ENCODE measurements at places on chromosomes 6 and 20.

DNA sequence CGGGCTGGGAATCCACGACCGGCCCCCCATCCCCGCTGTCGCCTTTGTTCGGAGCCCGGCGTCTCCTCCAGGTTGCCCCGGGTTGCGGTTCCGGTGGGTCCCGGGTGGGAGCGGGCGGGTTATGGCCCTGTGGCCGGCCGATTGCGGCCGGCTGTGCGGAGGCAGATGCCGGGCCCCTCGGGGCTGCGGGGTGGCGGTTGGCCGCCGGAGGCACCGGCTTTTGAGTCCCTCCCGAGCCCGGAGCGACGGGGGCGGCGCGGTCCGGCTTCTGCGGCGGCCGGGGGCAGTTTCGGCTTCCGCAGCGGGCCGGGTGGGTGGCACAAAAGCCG lies 431 bp downstream of the LOC128125822 start:
- DNase-seq: no peak

DNA sequence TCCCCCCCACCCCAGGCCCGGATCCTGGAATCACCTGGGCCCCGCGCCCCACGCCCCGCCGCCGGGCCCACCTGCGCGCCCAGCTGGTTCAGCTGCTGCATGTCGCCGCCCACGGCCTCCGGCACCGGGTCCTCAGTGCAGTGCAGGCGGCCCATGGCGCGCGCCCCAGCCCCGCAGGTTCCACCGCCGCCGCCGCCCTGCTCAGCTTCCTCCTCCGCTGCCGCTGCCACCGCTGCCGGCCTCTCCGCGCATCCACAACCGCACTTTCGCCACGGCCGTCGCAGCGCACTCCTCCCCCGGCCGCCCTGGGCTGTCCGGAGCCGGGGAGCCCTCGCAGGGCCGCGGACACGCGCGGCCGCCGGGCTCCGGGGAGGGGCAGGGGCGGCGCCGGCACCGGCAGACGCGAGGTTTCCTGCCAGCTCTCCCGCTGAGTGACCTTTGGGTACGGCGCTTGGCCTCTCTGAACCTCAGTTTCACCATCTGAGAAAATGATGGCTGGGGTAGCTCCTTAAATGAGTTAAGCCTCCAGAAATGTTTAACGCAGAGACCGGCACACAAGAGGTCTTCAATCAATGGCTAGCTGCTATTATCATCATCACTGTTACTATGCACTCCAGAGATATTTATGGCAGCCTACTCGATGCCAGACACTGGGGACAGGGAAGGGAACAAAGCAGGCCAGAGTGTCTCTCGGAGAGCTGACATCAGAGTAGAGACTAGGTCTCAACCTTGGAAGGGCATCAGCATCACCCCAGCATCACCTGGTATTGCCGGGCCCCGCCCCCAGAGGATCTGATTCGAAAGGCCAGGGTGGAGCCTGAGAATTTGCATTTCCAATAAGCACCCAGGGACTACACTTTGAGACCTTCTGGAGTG lies at the start of gene COMMD7:
TSS of gene COMMD7 (minus strand) at position 231 of the 876 bp plus-strand sequence. CDS start at position 155, 76 bp downstream.
- DNase-seq: peak; percentile 82

GRCh38 chr20:5056801-5057599 lies 55.7 kb upstream of the SLC23A2 start:
- DNase-seq: peak; percentile 90

- DNase-seq: peak; percentile 54
Observed at GRCh38 chr6:4441981-4442434, 306.6 kb upstream of the ECI2 start.

DNA sequence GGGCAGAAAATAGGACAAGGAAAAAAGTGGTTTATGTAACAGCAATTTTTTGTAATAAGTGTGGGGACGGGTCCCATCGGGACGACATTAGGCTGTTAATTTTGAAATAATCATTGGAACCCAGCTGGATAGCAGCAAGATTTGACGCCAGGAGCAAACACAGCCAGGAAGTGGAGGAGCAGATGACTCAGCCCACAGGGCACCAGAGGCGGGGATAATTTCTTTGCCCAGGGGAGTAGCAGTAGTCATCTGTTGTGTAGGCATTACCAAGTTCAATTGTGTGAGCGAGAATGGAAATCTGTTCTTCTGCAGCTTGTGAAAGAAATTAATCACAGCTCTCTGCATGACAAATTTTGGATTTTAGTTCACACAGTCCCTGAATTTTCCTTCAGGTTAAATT lies 22.6 kb upstream of the RIN2 start:
- DNase-seq: peak; percentile 91

- no peak for DNase-seq
Observed at GRCh38 chr6:65569505-65569904, 137.5 kb downstream of the EYS start.

GRCh38 chr6:15359335-15359862 lies 113.5 kb downstream of the JARID2 start:
- no peak for DNase-seq

DNA sequence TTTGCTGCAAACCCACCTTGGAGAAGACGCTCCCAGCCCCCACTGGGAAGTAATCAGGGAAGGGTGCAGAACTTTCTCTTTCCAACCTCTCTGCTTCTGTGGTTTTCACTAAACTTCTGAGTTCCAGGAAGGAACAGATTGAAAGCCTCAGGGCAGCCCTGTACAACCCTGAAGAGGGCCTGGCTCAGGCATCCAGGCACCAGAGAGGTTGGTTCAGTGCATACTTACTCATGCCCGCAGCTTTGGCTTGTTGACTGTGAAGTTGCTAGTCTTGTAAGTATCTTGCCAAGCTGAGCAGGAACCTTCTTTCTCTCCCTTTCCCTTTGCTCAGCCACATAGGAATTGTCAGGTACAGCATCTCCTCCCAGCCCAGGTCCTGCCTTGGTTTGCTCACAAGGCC lies 272.2 kb upstream of the FOXQ1 start:
- no peak for DNase-seq

DNA sequence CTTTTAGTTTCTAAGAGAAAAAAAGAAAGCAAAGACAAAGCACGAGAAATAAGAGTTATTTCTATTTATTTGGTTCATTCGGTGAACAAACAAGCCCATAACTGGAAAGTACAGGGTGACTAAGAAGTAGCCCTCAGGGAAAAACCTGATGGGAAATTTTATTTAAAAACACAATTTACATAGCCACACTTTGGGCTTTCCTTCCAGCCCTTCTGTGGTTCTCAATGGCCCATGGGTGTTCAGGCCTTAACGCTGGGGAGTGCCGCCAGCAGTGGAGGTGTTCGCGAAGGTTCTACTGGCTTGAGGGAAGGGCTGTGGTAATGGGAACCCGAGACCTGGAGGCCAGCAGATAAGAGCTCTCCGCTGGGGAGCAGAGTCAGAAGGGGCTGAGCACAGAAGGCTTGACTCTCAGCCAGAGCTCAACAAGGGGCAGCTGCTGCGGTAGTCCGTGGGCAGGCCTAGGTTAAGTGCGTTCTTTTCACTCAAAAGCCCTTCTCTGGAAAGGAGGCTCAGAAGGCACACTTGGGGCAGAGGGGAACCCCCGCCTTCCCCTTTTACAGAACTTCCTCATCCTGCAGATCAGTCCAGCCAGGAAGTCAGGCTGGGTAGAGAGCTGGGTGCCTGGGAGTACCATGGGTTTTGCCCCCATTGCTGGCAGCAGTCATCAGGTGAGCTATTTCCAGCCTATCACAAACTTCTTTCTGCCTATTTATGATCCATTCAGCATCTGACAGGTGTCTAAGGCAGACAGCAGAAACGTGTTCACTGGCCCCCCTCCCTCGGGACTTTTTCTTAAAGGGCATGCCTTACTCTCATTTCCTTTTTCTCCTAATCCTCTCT lies 8.8 kb upstream of the CD83 start:
- peak; percentile 92 for DNase-seq

- no peak for DNase-seq
Observed at GRCh38 chr20:20561841-20562240, 150.6 kb downstream of the RALGAPA2 start.

DNA sequence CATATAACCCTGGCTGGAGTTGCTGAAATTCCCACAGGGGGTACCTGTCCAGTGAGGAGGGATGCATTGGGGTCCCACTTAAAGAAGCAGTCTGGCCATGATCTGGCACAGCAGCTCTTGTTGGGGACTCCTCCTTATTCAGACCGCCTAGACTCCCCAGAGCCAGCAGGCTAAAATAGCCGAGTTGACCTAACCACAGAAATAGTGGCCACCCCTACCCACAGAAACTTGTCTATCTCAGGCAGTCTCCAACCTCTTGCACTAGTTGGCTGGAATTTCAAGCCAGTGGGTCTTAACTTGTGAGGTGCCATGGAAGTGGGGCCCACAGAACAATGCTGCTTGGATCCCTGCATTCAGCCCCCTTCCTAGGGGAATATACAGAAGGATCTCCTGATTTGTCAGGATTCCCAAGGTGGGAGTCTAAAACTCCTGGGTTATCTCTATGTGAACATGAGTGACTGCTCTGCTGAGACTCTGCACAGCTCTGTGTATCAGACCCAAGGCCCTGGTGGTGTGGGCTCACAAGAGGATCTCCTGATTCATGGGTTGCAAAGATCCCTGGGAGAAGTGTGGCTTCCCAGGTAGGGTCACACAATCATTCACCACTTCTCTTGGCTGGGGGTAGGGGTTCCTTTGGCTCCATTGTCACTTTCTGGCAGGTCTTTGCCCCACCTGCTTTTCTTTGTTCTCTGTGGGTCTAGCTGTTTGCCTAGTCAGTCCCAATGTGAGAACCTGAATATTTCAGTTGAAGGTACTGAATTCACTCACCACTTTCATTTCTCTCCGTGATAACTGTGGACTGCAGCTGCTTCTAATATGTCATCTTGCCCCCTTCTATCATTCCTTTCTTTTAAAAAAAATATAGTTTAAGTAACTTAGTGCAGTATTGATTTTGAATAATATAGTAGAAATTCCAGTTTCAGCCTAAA lies 65.5 kb upstream of the CLVS2 start:
- no peak for DNase-seq

DNA sequence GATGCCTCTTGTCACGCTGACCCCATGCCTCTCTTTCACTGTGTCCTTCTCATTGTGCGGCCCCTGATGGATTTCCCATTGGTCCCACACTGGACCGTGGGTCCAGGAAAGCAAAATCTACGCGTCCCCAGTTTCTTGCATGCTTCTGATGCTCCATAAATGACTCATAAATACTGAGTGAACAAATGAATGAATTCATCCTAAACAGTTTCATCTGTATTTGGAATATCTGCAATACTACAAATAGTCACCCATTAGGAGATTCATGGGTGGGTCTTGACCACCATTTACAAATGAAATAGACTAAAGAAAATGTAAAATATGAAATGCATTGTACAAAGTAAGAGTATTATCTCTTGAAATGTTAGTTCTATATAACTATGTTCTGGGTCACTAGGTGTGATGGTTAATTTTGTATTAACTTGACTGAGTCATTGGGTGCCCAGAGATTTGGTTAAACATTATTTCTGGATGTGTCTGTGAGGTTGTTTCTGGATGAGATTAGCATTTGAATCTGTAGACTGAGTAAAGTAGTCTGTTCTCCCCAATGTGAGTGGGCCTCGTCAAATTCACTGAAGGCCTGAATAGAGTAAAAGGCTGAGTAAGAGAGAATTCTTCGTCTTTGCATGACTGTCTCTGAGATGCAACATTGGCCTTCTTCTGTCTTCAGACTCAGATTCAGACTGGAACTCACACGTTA lies 448.7 kb downstream of the PREX1 start:
- DNase-seq: no peak

DNA sequence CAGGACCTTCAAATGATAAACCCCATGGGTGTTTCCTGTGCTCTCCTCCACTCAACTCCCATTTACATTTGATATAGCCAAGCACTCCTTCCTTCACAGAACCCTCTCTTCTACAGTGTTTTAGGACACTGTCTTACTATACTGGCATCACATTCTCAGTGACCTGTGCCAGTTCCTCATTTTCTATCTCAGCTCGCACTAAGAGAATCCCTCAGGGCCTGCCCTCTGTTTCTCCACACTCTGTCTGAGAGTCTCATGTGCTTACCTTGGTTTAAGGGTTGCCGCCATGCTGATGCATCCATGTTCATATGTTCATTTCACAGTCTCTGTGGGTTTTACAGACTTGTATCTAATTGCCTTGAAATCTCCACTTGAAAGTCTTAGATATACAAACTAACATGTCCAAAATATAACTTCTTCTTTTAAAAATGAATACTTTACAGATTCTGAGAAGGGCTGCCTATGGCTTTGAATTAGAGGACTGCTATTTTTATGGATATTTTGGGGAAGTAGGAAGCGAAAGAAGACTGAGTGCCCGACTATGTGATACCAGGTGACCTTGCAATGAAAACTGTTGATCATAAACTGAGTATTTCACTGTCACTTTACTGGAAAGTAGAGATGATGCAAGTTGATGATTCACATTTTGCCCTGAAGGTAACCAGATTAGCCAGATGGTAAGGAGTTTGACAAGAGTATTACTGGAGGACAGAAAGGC lies 153.1 kb upstream of the SIM1 start:
- peak; percentile 17 for DNase-seq

DNA sequence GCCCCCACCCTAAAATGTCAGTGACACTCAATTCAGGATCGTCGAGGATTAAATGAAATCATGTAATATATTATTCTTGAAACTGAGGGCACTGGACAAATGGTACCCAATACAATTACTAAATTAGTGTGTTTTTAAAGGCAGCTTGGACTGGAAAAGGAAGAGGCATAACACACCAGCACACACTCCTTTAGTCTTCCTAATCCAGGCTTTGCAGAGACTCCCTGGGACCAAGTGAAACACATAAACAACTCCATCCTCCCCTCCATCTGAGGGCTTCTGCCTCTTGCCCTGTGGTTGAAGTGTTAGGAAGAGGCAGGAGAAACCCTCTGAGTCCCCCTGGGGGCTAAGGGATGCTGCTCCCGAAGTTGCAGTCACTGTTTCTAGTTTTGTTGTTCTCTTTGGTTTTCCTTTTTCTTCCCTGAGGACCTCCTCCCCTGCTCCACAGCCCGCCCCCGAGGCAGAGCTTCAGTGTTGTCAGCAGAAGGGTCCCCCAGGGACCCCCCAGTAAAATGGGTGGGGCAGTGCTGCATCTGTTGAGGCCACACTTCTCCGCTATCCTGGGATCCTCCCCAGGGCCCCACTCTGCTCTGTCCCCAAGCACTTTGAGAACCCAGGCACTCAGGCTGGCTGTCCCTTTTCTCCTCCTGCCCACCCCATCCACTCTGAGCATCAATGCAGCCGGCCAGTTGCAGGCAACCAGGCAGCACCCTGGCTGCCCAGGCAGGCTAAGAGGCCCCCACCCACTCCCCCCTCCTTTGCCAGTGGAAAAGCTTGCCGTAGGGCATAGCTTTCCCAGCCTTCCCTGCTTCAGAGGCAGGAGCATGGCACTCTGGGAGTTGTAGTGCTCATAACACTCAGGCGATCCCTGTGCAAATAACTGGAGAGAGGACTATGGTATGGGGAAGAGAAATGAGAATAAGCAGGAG lies 5.9 kb downstream of the TMEM63B start:
- no peak for DNase-seq

GRCh38 chr6:40931931-40932330 lies 107.1 kb downstream of the UNC5CL start:
- no peak for DNase-seq

- peak; percentile 15 for DNase-seq
Observed at GRCh38 chr20:49482621-49483017, at the start of gene KCNB1. TSS of gene KCNB1 (minus strand) at chr20:49482668. CDS start at chr20:49482480, 188 bp downstream.

All from suppressor macrophage treated with lipopolysaccharide for 4 hours (primary cell).